ENCODE measurements at places on chromosomes 6 and 20.

DNA sequence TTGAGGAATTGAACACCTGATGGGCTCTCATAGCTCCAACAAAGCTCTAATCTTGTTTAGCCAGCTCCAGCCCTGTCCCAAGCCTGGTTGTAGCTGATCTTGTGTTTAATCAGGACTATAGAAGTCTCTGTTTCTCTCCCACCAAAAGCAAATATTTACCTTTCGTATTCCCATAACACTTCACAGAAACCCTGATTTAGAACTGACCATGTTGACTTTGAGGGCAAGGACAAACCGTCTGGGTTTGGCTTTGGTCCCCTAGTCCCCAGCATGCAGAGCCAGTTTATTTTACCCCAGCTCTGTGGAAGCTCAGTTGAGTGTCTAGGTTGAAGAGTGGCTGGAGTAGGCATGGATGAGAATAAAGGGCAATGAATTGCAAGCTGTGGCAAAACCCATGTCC, 18.0 kb upstream of the SIM1 start:
- H3K27ac ChIP-seq = no peak overlapping the region
- H3K27me3 ChIP-seq = no peaks in the 10 kb centered on the region
- no peaks in the 10 kb centered on the region for H3K36me3 ChIP-seq
- no peaks in the 10 kb centered on the region for H3K4me1 ChIP-seq
- no peak overlapping the region for H3K4me3 ChIP-seq
- no peak for DNase-seq

- no peaks in the 10 kb centered on the region for H3K27me3 ChIP-seq
- H3K36me3 ChIP-seq = peaks cover 8% of the 10 kb centered on the region
- no peak for DNase-seq
- H3K27ac ChIP-seq = no peak overlapping the region
Measured at GRCh38 chr6:135002974-135003703, 51.5 kb downstream of the HBS1L start.

GRCh38 chr20:49677777-49678758, 35.6 kb downstream of the B4GALT5 start:
- H3K4me3 ChIP-seq = peak overlapping the region; percentile 49
- DNase-seq = no peak
- H3K27ac ChIP-seq = no peak overlapping the region
- no peaks in the 10 kb centered on the region for H3K36me3 ChIP-seq
- H3K4me1 ChIP-seq = peaks cover 28% of the 10 kb centered on the region

GRCh38 chr6:156359912-156360311, 417.3 kb upstream of the ARID1B start:
- peak; percentile 90 for DNase-seq
- no peaks in the 10 kb centered on the region for H3K27me3 ChIP-seq
- no peak overlapping the region for H3K4me3 ChIP-seq
- H3K4me1 ChIP-seq = no peaks in the 10 kb centered on the region
- H3K36me3 ChIP-seq = no peaks in the 10 kb centered on the region

DNA sequence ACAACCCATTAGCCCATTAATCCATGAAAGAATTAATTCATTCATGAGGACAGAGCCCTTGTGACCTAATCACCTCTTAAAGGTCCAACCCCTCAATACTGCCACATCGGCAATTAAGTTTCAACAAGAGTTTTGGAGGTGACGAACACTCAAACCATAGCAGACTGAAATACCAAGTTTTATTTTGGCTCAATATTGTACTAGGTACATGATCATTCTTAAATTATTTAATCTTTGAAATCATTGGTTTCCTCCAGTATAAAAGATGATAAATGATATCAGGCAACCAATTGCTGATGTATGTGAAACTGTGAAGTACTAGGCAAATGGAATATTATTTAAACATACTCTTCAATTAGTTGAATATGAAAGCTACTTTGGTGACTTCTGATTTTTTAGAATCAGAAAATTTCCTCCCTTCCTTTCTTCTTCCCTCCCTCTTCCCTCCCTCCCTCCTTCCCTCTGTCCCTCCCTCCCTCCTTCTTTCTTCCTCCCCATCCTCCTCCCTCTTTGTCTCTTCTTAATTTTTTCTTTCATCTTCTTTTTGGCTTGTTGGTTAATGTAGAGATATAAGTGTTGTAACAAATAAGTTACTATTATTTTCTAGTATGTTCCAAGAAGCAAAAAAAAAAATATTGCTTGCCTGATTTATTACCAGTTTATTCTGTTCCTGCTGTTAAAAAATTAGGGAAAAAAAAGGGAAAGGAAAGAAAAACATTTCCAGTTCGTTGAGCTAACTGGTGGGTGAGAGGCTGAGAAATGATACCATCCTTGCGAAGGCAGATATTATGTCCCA, 233.9 kb upstream of the ZNF217 start:
- no peaks in the 10 kb centered on the region for H3K36me3 ChIP-seq
- H3K27ac ChIP-seq = no peak overlapping the region
- H3K27me3 ChIP-seq = no peaks in the 10 kb centered on the region
- no peak for DNase-seq

GRCh38 chr6:8225113-8225512, 122.8 kb upstream of the EEF1E1 start:
- no peak for DNase-seq
- no peak overlapping the region for H3K27ac ChIP-seq
- H3K4me3 ChIP-seq = no peak overlapping the region
- H3K27me3 ChIP-seq = no peaks in the 10 kb centered on the region

GRCh38 chr6:68677058-68677457, 42.0 kb downstream of the ADGRB3 start:
- no peak overlapping the region for H3K27ac ChIP-seq
- H3K36me3 ChIP-seq = no peaks in the 10 kb centered on the region
- no peak for DNase-seq

GRCh38 chr6:112150363-112150762, 63.0 kb downstream of the FAM229B start:
- no peaks in the 10 kb centered on the region for H3K36me3 ChIP-seq
- no peak overlapping the region for H3K27ac ChIP-seq
- no peaks in the 10 kb centered on the region for H3K4me1 ChIP-seq
- H3K4me3 ChIP-seq = no peak overlapping the region

DNA sequence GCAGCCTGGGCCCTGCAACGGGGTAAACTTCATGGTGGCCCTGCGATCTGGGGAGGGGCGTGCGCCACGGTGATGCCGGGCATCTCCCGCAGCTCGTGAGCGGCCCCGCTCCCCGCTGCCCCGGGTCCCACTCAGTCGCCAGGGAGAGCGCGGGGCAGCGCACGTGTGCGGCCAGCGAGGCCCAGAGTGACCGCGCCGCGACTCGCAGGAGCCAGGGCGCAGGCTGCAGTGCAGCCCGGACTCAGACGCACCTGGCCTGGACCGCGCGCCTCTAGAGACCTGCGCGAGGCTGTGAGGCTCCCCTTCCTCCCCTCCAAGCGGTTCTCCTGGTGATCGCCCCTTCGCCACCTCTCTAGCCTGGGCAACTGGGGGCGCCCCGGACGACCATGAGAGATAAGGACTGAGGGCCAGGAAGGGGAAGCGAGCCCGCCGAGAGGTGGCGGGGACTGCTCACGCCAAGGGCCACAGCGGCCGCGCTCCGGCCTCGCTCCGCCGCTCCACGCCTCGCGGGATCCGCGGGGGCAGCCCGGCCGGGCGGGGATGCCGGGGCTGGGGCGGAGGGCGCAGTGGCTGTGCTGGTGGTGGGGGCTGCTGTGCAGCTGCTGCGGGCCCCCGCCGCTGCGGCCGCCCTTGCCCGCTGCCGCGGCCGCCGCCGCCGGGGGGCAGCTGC, 652 bp downstream of the BMP6 start:
- H3K27ac ChIP-seq = no peak overlapping the region
- no peaks in the 10 kb centered on the region for H3K36me3 ChIP-seq
- H3K4me3 ChIP-seq = peak overlapping the region; percentile 78
- H3K27me3 ChIP-seq = peaks cover 96% of the 10 kb centered on the region

DNA sequence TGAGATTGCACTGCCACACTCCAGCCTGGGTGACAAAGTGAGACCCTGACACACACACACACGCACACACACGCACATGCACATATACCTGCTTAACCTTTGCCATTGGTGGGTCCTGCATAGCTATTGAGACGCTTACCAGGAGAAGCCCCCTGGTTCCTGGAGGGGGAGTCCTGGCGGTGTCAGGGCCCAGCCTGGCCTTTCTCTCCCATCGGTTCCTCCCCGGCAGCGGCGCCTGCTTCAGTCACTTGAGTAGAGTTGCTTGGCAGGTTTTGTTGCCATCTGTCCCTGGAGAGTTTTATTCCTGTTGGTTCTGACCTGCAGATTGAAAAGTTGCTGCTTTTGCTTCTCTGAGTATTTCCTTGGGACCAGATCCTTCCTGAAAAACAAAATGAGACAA, 20.6 kb upstream of the FAM209A start:
- no peak overlapping the region for H3K4me3 ChIP-seq
- H3K27me3 ChIP-seq = no peaks in the 10 kb centered on the region
- no peak overlapping the region for H3K27ac ChIP-seq
- DNase-seq = peak; percentile 52

GRCh38 chr6:55836481-55836880, 38.9 kb downstream of the BMP5 start:
- no peak overlapping the region for H3K27ac ChIP-seq
- H3K36me3 ChIP-seq = no peaks in the 10 kb centered on the region
- H3K4me3 ChIP-seq = no peak overlapping the region
- DNase-seq = no peak
- no peaks in the 10 kb centered on the region for H3K27me3 ChIP-seq
- H3K4me1 ChIP-seq = no peaks in the 10 kb centered on the region

- H3K27me3 ChIP-seq = no peaks in the 10 kb centered on the region
- H3K36me3 ChIP-seq = no peaks in the 10 kb centered on the region
- H3K4me3 ChIP-seq = no peak overlapping the region
- no peak overlapping the region for H3K27ac ChIP-seq
- no peaks in the 10 kb centered on the region for H3K4me1 ChIP-seq
- no peak for DNase-seq
Measured at GRCh38 chr20:60255415-60255814, 297.2 kb downstream of the CDH26 start.

DNA sequence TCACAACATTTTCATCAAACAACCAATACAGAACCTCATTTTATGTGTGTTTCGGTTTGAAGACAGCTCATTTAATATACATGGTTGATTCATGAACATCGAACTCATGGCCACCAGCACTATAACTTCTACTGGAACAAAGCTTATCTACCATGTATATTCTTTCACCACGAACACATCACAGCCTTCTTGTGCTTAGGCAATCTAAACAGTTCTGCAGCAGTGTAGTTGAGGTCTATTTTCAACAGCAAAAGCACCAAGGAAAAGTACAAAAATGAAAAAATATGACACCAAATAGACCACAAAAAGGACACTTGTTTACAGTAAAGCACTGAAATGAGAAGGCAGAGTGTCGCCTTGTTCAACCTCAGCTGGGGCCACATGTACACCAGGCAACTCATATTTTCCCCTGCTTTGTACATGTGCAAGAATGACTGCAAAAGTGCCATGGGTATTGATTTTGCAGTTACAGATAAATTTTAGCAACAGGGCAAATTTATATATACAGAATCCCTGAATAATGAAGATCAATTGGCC, 25.8 kb upstream of the KCNK5 start:
- H3K27ac ChIP-seq = no peak overlapping the region
- no peak overlapping the region for H3K4me3 ChIP-seq
- no peaks in the 10 kb centered on the region for H3K4me1 ChIP-seq
- H3K36me3 ChIP-seq = no peaks in the 10 kb centered on the region
- H3K27me3 ChIP-seq = no peaks in the 10 kb centered on the region
- DNase-seq = no peak

GRCh38 chr6:18976966-18977365, 589.8 kb downstream of the RNF144B start:
- no peak overlapping the region for H3K27ac ChIP-seq
- peaks cover 6% of the 10 kb centered on the region for H3K4me1 ChIP-seq
- no peaks in the 10 kb centered on the region for H3K27me3 ChIP-seq
- DNase-seq = no peak
- H3K36me3 ChIP-seq = no peaks in the 10 kb centered on the region
- H3K4me3 ChIP-seq = no peak overlapping the region

- DNase-seq = no peak
- no peaks in the 10 kb centered on the region for H3K4me1 ChIP-seq
- peak overlapping the region; percentile 36 for H3K27ac ChIP-seq
- no peaks in the 10 kb centered on the region for H3K27me3 ChIP-seq
Measured at GRCh38 chr6:149306967-149307366, 10.5 kb upstream of the TAB2 start.

- H3K36me3 ChIP-seq = no peaks in the 10 kb centered on the region
- no peak overlapping the region for H3K4me3 ChIP-seq
- DNase-seq = no peak
- no peaks in the 10 kb centered on the region for H3K4me1 ChIP-seq
- H3K27ac ChIP-seq = no peak overlapping the region
- no peaks in the 10 kb centered on the region for H3K27me3 ChIP-seq
Measured at GRCh38 chr20:57114290-57115005, 152.0 kb downstream of the BMP7 start.

DNA sequence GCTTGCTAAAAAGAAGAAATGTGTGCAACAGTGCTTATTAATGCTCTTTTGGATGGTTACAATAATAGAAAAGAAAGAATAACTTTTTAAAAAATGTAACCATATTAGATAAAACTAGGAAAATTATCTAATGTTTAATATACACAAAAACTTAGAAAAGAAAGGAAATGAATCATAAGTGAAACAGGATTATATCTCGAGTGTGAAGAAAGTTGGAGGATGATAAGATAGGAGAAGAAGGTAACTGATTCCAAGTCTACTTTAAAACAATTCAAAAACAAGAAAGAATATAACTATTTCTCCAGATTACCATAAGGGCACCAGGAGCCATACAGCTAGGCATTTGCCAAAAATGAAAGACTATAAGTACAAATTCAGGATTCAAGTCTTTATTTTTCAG, 73.0 kb downstream of the PHIP start:
- DNase-seq = no peak
- peaks cover 78% of the 10 kb centered on the region for H3K36me3 ChIP-seq
- no peak overlapping the region for H3K4me3 ChIP-seq
- no peak overlapping the region for H3K27ac ChIP-seq

- H3K27me3 ChIP-seq = no peaks in the 10 kb centered on the region
- H3K4me3 ChIP-seq = no peak overlapping the region
Measured at GRCh38 chr6:36823421-36824096, 15.7 kb downstream of the CPNE5 start.

- H3K4me1 ChIP-seq = no peaks in the 10 kb centered on the region
- peak overlapping the region; percentile 67 for H3K4me3 ChIP-seq
- no peak overlapping the region for H3K27ac ChIP-seq
- peaks cover 100% of the 10 kb centered on the region for H3K27me3 ChIP-seq
Measured at GRCh38 chr6:1379017-1379787, 10.2 kb upstream of the FOXF2 start.

DNA sequence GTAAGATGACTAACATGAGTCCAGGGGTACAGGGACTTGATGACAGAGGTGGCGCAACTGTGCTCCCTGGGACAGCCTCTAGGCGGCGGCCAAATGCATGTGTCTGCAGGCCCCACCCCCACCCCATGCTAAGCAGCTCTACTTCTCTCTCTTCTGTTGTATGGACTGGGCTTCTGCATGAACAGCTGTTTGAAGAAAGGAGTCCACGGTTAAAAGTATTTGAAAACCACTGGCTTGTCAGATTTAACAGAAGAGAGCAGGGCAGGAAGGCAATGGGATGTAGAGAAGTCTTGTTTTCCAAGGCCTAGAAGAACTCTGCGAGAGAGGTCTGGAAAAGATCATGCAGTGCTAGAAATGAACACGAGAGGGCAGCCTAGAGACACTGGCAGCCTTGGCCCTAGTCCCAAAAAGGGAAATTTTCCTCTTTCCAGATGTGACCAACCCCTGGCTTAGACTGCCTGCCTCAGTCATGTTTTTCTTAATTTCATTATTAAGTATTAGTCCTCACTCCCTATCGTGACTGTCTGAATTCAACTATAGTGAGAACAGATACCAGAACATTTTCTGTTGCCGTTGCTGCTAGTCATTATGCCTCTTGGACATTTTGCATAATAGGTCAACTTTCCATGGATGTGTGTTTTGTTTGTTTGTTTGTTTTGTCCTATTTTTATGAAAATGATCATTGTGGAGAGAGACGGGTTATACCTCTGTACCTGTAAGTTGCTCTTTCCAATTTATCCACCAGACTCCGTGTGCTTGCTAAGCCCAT, 265.0 kb downstream of the ADGRG6 start:
- peak; percentile 93 for DNase-seq
- H3K4me3 ChIP-seq = no peak overlapping the region
- H3K27ac ChIP-seq = no peak overlapping the region

All from endodermal cell (in vitro differentiated cells).